ENCODE measurements at places on chromosomes 1 and 21.

DNA sequence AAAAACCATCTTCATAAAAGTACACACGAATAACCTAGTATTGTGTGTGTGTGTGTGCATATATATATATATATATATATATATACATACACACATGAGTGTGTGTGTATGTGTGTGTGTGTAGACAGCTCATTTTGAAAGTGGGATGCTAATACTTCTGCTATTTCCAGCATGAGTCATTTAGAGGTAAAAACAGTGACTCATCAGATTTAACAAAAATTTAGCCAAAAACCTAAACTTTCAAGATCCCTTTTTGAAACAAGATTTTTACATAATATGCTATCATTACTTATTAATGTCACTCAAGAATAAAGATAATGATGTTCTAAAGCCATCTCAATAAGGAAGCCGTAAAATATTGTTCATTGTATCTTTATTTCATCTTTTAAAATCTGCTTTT lies 35.6 kb upstream of the ADGRL4 start:
- DNase-seq: no peak

DNA sequence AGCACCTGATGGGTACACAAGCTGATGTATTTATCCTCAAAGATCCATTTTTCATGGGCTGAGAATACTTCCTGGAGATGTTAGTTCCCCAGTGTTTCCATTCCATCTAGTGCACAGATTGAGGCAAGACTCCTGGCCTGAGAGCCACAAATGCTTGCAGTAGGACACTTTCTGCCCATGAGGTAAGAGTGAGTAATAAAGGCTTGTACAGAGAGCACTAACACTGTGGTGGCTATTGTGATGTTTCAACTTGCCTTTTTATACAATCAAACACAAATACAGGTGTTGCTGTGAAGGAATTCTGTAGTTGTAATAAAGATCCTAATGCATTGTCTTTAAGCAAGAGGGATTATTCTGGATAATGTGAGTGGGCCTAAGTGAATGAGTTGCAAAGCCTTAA lies 186.1 kb upstream of the ADAMTS5 start:
- DNase-seq: no peak

GRCh38 chr1:241631674-241632073 lies 8.5 kb downstream of the CHML start:
- no peak for DNase-seq

GRCh38 chr1:7406641-7407543 lies 364.2 kb upstream of the VAMP3 start:
- DNase-seq: no peak

DNA sequence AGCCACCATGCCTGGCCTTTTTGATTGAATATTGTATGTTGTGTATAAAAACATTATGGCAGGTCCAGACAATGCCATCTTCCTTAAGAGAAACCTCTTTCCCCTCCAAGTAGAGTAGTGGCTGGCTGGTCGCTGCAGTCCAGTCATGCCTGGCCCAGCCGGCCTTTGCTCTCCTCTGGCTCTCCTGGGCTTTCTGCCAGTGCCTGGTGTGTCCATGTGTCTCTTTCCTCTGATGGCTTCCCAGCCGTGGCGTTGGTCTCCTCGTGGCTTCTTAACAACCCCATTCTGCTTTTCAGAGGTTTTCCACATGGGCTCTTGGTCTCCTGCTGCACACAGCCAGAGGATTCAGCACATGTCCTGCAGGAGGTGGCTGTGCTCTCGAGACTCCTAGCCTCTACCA lies 58.7 kb downstream of the DIP2A start:
- DNase-seq: no peak

DNA sequence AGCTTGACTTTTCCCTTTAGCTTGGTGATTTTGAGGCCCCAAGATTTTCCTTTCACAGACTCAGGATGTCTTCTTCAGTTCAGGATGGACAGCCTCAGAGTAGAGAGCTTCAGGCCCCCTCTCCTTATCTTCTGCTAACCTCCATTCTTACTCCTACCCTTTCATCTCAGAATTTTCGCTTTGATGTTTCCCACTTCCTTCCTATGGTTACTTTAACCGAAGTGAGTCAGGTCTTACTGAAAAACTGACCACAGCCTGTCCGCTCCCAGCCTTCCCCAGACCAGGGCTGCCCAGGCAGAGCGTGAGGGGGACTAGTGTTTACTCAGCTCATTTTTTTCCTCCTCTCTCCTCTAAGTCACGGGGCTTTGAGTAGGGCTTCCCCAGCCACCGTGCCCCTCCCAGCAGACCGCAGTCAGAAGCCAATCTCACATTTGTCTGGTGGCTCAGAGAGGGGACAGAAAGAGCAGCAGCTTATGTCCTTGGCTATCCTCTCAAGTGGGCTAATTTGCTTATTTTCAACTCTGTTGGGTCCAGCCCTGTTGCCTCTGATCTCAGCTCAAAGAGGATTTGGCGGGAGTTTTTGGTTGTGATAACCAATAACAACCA lies 4.2 kb upstream of the IL19 start:
- no peak for DNase-seq

GRCh38 chr1:156864796-156865195 lies 4.1 kb downstream of the NTRK1 start:
- DNase-seq: no peak

DNA sequence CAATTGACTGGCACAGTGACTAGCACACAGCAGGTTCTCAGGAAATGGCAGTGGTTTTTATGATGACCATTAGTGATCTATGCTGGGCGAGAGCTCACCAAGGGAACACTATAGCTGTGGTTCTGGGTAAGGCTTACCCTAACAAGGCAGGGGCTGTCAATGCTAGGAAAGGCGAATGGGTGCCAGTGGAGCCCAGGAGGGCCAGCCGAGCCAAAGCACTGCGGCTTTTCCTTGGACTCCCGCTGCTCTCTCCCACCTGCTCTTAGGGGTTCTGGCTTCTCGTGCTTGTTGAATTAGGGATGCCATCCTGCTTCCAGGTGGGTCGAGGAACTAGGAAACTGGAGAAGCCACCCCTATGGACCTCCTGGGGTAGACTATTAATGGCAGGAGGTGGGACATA lies 10.0 kb upstream of the A3GALT2 start:
- DNase-seq: no peak

- no peak for DNase-seq
Measured at GRCh38 chr21:15421947-15422346, 307.8 kb upstream of the USP25 start.

DNA sequence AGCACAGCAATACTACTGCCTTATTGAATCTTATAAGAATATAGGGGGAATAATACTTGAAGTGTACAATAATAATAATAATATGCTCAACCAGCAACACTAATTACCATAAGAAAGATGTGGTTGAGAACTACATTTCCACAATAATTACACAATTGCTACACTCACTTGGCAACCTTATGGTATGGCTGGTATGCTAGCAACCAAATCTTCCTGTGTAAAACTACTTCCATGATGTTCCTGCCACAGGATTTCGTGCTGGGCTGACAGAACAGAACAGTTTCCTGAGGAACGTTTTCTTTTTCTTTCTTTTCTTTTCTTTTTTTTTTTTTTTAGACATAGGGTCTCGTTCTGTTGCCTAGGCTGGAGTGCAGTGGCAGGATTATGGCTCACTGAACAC lies 50.6 kb downstream of the KIF26B start:
- DNase-seq: no peak

DNA sequence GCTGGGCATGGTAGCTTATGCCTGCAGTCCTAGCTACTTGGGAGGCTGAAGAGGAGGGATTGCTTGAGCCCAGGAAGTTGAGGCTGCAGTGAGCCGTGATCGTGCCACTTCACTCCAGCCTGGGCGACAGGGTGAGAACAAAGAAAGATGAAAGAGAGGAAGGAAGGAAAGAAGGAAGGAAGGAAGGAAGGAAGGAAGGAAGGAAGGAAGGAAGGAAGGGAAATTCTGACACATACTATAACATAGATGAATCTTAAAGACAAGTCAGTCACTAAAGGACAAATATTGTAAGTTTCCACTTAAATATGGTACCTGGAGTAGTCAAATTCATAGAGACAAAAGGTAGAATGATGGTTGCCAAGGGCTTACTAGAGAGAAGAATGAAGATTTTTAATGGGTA lies 108.0 kb upstream of the CACHD1 start:
- DNase-seq: no peak

DNA sequence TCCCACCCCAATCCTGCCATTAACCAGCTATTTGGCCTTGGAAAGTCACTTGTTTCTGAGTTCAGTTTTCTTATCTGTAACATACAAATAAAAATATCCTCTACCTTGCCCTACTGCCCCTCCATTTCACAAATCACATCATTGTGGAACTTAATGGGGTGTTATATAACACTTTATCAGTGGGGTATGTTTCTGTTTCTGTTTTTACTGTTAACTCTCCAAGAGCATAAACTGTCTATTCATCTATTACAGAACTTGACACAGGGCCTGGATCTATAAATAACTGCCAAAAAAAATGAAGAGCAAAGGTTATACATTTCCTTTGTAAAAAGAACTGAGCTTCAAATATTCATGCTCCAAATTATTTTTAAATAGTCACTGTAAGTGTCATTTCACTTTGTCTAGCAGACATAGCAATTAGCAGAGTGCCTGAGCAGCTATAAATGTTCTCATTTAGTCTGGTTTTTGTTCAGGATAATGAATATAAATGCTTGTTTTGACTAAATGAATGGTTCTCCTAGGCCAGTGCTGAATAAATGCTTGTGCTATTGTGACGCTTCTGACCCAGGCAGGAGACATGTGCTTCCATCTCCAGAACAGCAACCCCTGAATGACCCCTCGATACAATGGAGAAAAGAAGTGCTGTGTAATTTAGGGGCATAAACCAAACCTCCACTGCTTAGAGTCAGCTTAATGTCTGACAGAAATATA lies 7.4 kb downstream of the PIGM start:
- no peak for DNase-seq

- DNase-seq: no peak
Measured at GRCh38 chr1:47565092-47565491, 127.2 kb downstream of the FOXD2 start.

GRCh38 chr1:64171797-64172281 lies 31.6 kb upstream of the UBE2U start:
- no peak for DNase-seq

DNA sequence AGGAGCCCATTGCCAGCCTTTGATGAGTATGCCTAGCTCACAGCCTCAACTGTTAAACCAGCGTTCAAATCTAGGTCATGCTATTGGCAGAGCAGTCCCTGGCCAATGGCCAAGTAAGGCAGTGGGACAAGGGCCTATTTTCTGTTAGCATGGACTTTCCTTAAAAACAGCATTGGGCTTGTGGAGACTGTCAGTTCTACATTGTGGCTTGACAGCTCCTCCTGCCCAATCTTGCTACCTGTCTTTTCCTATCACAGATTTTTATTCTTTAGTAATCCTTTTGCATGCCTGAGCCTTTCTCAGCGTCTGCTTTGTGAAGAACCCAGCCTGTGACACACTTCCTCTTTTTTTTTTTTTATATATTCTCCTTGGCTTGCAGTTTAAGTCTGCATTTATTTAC lies 56.4 kb downstream of the DIP2A start:
- no peak for DNase-seq

- DNase-seq: no peak
Measured at GRCh38 chr21:27725916-27726315, 759.0 kb upstream of the ADAMTS5 start.

All from NCI-H1436 treated with DMSO at 0.1 percent for 48 hours (cell line).